ENCODE measurements at places on chromosomes 13 and 19. TPM values are rescaled to one million over a fixed set of nuclear protein-coding genes. Genes with fewer than 3 reads are reported as not detected.

The POLR1G gene
- 7.0 TPM for total RNA-seq

The KCNC3 gene
- 0.33 TPM for total RNA-seq

DNA sequence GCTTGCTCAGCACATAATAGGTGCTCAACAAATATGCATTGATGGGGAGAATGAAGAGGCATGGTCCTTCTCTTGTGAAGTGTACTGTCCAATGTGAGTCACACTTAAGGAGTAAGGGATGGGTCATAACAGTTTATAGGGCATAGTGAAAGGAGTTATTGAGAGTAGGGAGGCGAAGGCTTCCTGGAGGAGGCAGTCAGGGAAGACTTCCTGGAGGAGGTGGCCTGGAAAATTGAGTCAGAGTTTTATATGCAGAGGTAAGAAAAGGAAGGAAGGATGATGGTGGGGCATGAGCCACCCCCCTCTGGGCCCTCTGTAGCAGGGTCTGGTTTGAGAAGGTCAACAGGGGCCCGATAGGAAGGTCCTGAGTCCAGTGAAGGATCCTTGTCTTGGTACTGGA, 57.0 kb upstream of the ZNF536 start:
- H3K27me3 ChIP-seq, result no peaks in the 10 kb centered on the region
- H3K27ac ChIP-seq, result no peak overlapping the region
- no peak for DNase-seq
- no peaks in the 10 kb centered on the region for H3K36me3 ChIP-seq

DNA sequence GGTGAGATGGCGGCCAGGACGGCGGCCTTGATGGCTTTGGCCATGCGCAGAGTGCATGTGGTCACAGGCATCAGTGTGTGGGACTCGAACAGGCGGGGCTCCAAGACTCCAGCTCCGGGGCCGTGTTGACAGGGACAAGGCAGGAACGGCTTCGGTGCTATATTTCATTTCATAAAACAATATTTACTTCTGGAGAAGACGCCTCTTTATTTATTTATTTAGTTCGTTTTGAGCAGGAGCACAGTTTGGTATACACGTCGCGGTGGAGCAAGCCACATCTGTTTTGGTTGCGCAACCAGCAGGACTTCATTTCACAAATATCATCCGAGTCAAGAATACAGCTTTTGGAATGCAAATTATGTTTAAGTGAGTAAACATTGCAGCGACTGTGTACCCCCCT, 166.7 kb upstream of the TSHZ3 start:
- H3K27me3 ChIP-seq, result peaks cover 6% of the 10 kb centered on the region
- H3K36me3 ChIP-seq, result no peaks in the 10 kb centered on the region
- DNase-seq, result peak; percentile 79
- H3K27ac ChIP-seq, result no peak overlapping the region
- no peak overlapping the region for H3K4me3 ChIP-seq

GRCh38 chr19:30848636-30849425, 476.6 kb downstream of the ZNF536 start:
- peak; percentile 57 for DNase-seq
- H3K27ac ChIP-seq, result no peak overlapping the region
- H3K27me3 ChIP-seq, result no peaks in the 10 kb centered on the region

DNA sequence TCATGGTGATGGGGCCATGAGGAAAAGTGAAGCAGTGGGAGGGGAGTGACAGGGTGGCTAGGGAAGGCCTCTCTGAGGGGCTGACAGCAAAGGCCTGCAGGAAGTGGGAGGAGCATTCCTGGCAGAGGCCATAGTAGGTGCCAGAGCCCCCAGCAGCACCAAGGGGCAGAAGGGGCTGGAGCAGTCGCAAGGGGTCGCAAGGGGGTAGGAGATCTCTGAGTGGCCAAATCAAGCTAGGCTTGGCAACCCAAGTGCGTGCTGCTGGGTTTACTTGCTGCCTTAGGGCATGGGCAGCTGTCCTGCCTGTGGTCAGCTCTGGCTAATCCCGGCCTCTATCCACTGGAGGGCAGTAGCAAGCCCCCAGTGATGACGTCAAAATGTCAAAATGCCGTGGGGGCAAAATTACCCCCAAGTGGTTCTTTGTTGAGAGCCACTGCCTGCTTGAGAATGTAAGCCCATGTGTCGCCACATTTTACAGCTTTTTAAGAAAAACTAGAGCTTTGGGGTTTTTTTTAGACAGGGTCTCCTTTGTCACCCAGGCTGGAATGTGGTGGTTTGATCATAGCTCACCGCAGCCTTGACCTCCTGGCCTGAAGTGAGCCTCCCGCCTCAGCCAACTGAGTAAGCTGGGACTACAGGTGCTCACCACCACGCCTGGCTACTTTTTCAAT, 11.8 kb downstream of the CCDC97 start:
- peaks cover 57% of the 10 kb centered on the region for H3K4me1 ChIP-seq
- DNase-seq, result no peak
- H3K4me3 ChIP-seq, result no peak overlapping the region

DNA sequence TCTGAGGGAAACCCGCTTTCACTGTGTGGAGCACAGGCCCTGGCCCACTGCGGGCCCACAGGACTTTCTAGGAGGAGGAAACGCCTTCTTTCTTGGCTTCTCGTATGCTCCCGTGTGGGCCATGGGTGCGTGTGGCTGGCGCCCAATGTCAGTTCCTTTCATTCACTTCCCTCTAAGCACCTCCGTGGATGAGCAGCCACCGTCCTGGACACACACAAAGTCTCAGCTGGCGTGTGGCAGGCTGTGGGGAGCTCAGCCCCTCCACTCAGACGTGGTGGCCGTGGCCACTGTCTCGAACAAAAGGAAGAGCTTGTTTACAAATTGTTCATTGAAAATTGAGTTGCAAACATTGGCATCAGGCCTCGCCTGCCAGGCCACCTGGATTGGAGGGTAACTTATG, 240.0 kb upstream of the SGCG start:
- no peaks in the 10 kb centered on the region for H3K36me3 ChIP-seq
- no peak for DNase-seq
- H3K27me3 ChIP-seq, result no peaks in the 10 kb centered on the region
- no peak overlapping the region for H3K4me3 ChIP-seq
- no peaks in the 10 kb centered on the region for H3K4me1 ChIP-seq
